BE2C (cell line): ENCODE measurements at places on chromosomes 7 and 10.
A peak's percentile ranks its signal among the peaks of the same experiment; 100 is the strongest.

DNA sequence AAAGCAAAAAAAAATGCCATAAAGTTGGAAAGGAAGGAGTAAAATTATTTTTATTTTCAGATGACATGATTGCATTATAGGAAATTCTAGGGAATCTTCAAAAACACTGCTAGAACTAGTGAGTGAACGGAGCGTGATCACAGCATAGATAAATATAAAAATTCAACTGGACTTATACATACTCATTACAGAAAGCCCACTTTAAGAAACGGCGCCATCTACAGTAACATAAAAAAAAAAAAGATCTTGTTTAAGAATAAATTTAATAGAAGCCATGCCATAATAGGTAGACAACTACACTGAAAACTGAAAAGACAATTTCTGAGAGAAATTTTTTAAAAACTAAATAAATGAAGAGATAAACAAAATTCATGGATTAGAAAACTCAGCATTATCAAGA, 623.1 kb upstream of the MGMT start:
- no peak for DNase-seq

- no peak for DNase-seq
Observed at GRCh38 chr7:38393874-38394273, 120.4 kb upstream of the TARP start.

GRCh38 chr10:13899941-13900340, 313.2 kb downstream of the PRPF18 start:
- DNase-seq = no peak

- DNase-seq = no peak
Observed at GRCh38 chr7:71342202-71342601, 210.3 kb downstream of the GALNT17 start.

DNA sequence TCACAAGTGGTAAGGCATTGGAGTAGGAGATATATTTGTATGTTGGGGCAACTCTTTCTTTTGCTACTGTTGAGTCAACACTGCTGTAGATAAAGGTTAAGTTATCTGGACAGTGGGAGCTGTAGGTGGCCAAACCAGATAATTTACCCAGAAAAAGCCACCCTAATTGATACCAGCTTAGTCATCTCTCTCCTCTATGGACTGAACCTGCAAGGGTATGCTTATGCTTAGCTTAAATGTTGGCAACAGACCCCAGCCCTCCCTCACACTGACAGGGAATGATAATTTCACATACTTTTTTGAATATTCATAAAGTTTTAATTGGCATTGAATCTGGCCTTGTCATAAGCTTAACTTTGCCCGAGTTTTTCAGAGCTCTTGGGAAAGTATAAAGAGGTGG, 66.3 kb downstream of the CREB5 start:
- DNase-seq = no peak

GRCh38 chr10:92207061-92207460, 83.8 kb downstream of the CPEB3 start:
- no peak for DNase-seq

DNA sequence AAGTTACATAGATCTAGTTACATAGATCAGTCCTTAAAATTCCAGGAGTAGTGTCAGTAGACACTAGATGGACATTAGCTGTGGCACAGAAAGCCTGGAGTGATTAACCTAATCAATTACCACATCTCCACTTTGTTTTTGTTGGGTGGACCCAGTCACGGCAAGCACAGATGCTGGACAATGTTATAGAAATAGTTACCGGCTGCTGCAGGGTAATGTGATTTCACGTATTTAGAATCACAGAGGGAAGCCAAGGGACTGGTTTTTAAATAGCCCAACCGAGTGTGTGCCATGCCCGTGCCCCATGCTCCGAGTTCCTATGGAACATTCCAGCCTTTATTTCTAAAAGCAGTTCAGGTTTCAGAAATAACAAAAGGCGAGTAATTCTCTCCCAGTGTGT, 2.8 kb downstream of the LGI1 start:
- DNase-seq = no peak

DNA sequence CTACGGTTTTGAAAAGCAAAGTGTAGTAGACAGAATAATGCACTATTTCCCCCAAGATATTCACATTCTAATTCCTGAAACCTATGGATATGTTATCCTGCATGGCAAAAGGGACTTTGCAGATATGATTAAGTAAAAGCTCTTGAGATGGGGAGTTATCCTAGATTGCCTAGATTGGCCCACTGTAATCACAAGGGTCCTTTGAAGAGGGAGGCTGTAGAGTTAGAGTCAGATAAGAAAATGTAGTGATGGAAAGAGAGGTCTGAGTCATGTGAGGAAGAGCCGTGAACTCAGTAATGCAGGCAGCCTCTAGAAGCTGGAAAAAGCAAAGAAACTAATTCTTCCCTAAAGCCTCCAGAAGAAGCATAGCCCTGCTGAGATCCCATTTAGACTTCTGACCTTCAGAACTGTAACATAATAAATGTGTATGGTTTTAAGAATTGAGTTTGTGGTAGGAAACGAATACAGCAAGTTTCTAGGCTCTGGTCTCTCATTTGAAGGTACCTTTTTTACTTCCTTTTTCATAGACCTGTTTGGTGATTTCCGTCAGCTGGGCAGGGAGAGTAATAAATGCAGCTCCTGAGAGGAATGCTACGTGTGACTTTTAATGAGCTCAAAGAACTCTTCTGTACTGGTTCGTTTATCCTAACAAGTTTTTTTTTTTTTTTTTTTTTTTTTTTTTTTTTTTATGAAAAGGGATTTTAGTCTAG, 41.9 kb upstream of the NXPH1 start:
- DNase-seq = no peak

GRCh38 chr10:43119416-43120115, 18.7 kb upstream of the CSGALNACT2 start:
- no peak for DNase-seq

- no peak for DNase-seq
Observed at GRCh38 chr7:86328801-86329433, 314.8 kb upstream of the GRM3 start.

DNA sequence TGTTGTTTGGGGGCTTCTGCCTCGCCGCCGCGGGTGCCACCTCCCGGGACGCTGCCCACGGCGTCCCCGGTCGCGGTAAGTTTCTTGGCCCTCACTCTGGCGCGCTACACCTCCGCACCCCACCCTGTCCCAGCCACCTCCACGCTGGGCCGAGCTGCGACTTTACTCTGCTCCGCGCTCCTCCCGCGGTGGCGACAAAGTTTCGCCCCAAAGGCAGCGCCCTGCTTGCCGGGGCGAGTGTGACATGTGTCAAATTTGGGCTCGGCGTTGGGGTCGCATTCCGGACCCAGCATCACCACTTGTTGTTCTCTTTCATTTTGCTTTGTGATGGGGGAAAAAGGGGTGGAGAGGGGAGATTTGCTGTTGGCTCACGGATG, 167.7 kb upstream of the PPP1R3A start:
- no peak for DNase-seq

- DNase-seq = peak; percentile 42
Observed at GRCh38 chr7:152522571-152523067, 86.8 kb upstream of the KMT2C start.

- DNase-seq = no peak
Observed at GRCh38 chr10:108905171-108905570, 1018.1 kb downstream of the XPNPEP1 start.

DNA sequence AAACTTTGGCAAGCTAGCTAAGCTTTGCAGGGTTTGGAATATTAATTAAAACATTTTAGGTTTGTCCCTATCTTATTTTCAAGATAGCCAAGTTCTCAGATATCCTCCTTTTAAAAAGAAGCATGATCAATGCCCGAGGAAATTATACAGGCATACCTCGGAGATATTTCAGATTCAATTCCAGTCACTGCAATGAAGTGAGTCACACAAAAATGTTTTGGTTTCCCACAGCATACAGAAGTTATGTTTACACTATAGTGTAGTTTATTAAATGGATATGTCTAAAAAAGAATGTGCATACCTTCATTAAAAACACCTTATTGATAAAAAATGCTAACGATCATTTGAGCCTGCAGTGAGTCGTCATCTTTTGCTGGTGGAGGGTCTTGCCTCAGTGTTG, 382.9 kb upstream of the NPVF start:
- no peak for DNase-seq

DNA sequence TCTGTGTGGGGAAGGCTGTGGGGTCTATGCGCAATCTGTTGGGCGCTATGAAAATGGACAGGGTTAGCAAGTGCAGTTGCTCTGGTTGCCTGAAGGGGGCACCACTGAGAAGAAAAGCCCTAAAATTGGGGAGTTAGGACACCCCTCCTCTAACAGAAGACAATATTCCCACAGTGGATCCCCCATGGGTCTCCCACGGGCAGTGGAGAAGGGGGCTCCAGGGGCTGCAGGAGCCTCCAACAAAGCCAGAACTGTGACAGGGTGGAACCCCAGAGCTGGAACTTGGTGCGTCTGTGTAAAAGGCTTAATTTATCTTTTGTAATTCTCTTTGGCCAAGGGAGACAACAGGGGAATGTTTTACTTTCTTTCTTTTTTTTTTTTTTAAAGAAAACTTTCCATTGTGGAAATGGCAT, 12.5 kb upstream of the COL13A1 start:
- DNase-seq = no peak

- no peak for DNase-seq
Observed at GRCh38 chr10:95266674-95267095, 24.1 kb downstream of the PDLIM1 start.

GRCh38 chr10:122089311-122090017, 100.5 kb downstream of the TACC2 start:
- DNase-seq = no peak

DNA sequence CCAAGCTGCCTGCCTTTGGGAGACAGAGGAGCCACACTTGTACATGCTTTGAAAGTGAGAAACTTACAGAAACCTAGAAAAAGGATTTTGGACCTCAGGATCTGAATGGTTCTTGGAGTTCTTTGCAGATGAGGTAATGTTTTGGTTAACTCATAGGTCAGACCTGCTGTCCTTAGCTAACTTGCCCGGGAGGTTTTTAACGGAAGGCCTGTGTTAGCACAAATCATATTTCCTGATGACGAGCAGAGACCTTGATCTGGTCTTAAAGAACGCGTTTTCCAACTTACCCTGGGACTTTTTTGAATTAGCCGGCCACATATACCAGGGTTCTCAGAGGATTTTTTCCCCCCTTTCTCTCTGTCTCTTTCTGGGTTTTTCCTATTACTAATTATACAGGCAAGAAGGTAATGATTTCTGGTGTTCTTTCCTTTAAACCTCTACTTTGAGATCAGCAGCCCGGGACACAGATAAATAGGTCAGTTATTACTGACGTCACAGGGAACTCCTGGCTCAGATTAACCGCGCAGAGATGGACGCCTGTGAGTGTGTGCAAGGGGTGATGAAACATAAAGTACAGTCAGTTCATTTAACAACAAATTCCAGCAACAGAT, 101.7 kb upstream of the KLF6 start:
- DNase-seq = peak; percentile 22

DNA sequence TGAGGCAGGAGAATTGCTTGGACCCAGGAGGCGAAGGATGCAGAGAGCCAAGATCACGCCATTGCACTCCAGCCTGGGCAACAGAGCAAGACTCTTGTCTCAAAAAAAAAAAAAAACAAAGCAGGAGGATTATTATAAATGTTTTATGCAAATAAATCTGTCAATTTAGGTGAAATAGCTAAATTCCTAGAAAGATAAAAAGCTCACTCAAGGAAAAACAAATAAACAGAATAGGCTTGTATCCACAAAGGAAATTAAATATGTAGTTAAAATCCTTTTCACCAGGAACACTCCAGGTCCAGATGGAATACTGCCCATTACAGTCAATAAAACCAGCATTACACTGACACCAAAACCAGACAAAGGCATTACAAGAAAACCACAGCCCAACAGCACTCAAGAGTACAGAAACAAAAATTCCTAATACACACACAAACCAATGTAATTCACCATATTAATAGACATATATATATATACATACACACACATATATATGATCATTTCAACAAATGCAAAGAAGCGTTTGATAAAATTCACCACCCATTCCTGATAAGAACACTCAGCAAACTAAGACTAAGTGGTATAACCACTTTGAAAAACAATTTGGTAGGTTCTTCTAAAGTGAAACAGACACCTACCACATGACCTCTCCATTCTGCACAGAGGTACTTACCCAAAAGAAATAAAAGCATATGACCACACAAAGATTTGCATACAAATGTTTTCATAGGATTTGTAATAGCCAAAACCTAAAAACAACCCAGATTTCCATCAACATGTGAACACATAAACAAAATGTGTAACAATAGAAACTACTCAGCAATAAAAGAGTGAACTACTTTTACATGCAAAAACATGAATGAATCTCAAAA, 38.8 kb downstream of the ABI1 start:
- DNase-seq = no peak

DNA sequence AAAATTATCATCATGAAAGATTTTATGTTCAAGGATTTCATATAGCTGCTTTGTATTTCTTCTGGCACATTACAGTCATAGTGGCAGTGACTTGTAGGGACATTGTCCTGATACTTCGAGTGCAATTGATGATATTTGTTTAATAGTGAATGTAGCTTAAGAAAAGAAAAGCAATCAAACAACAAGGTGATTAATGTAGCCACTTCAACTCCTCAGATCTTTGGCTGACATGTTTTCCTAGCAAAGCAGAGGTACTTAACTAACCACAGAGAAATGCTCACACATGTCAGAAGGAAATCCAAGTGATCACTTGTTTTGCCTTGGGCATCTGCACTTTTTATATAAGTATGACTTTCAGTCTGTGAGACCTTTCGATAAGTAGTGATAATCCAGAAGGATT, 470.3 kb downstream of the AUTS2 start:
- no peak for DNase-seq

GRCh38 chr7:136533732-136534131, 334.7 kb upstream of the CHRM2 start:
- peak; percentile 59 for DNase-seq

DNA sequence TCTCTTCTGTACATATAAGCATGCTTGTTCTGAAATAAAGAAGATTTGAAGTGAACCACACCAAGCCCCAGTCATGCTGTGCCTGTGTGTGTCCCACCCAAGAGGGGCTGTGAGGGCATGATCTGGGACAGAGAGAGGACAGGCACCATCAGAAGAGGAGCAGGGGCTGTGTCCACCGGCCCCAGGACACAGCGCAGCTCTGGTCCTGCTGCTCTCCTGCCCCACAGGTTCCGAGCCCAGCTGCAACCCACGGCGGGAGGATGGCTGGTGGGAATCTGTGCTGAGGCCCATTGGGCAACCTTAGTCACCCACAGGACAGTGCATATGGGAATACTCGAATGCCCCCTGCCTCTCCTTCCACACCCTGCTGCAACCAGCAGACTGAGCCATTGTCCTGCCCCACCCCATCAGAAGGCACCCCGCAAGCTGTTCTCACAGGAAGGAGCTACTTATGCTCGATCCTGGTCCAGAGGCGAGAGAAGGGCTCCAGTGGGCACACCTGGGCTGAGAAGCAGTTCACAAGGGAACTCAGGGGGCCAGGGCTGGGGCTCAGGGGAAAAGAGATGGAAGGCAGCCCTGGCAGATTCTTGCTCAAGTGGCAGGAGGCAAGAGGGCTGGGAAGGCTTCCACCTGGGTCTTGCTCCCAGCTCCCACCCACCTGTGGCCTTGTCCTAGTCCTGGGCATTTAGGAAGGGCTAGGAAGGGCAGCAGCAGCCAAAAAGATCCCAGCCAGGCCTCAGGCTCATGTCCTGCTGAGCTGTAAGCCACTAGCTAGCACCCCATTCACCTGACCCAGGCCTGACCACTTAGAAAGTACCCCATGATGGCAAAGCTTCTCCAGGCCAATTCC, 31.9 kb downstream of the LDB3 start:
- no peak for DNase-seq
